ENCODE measurements at places on chromosomes 7 and 10.

GRCh38 chr7:142133731-142134148 lies 22.2 kb downstream of the MGAM2 start:
- DNase-seq = no peak

DNA sequence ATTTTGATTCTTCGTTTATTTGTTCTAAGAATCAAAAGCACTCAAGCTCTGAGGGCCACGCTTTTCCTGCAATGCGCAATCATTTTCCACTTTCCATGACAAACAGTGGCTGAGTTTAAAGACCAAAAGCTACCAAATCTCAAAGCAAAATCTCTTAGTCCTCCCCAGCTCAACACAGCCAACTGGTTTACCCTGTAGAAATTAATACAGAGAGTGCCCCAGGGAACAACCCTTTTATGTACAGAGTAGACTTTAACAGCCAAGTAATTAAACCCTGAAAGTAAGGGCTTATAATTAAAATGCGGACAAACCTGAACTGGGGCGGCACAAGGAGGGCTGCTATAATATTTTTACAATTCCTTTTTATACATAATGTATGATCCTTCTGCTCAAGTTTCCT lies 53.2 kb downstream of the FAM53B start:
- DNase-seq = no peak

DNA sequence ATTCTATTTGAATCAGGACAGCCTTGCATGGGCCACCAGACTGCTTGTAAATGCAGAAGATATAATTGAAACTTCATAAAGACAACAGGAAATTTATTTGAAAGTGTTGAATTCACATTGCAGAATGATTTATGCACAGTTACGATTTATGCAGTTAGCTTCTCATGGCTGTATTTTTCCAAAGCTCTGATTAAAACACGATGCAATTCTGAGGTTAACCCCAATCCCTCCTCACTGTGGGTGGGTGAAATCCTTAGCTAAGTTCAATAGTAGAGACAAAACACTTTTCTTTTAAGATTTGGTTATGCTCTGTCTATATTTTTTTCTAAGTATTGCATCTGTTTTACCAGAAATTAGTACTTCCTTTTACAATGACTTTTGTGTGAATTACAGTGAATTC lies 728.8 kb upstream of the IGFBP3 start:
- DNase-seq = no peak

- DNase-seq = no peak
Measured at GRCh38 chr7:130207642-130208041, at the start of gene SSMEM1. Gene SSMEM1, plus strand, starts transcription at chr7:130207860. Its CDS starts 51 bp downstream, at chr7:130207911.

- no peak for DNase-seq
Measured at GRCh38 chr7:147523056-147523455, 1067.5 kb upstream of the C7orf33 start.

DNA sequence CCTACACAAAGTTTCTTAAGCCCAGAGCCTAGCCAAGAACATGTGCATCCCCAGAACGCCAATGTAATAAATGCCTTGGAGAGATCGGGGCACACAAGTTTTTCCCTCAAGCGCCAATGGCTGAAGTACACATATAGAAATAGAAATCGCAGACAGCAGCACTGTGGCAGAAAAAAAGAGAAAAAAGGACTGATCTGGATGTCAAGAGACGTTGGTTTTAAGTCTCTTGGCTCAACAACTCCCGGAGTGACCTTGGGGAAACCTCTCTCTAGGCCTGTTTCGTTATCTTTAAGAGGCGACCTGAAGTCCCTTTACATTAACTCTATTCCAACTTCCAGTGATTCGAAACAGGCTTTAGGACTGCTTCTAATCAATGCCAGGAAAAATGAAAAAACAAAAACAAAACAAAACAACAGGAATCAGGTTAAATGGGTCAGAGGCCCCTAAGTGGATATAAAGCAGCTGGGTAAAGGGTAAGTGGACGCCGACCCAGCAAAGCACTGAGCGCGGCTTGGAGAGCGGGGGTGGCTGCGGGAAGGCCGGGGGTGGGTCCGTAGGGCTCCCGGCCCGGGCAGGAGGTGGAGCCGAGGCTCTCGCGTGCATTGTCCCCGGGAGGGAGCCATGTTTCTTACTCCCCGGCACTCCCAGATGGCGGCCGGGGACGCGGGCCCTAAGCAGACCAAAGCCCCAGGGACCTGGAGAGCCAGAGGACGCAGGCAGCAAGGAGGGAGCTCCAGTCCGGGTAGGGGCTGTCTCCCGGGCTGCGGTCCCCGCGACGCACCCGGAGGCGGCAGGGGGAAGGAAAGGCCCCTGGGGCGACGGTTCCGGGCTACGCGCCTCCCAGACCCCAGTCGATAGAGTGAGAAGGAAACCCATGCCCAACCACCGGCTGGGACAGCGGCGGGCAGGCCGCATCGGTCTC lies 757 bp downstream of the EIF3A start:
- DNase-seq = peak; percentile 76

DNA sequence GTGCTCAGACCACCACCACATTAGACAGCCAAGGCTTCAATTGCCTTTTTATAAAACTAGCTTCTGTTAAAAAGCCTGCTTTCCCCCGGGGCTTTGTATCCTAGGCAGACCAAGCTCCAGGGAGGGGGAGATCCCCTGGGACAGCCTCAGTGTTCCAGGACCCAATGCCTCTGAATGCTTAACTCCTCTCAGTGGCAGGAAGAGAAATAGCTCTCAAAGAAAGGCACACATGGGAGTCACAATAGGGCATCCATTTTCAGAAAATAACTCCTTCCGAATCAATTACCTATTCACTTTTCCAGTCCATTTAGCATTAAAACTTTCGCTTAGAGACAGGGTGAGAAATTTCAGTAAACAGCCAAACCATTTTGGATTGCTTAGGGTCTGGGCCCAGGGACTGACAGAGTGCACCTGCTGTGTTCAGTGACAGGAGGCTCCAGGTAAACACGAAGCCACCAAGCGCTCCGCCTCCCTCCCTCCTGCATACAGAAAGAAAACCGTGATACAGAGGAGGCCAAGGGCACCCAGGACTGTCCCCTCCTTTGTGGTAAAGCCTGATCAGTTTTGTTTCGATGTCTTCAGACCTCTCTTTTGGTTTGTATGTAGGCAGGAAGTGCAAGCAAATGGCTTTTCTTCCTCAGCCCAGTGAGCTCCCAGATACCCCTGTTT lies 599.7 kb downstream of the KCNMA1 start:
- DNase-seq = no peak

- DNase-seq = no peak
Measured at GRCh38 chr7:64515781-64516180, 47.1 kb downstream of the ZNF680 start.

GRCh38 chr7:128591705-128592104 lies 80.4 kb upstream of the GARIN1A start:
- no peak for DNase-seq

- DNase-seq = no peak
Measured at GRCh38 chr7:108071551-108071950, 58.6 kb downstream of the LAMB4 start.

DNA sequence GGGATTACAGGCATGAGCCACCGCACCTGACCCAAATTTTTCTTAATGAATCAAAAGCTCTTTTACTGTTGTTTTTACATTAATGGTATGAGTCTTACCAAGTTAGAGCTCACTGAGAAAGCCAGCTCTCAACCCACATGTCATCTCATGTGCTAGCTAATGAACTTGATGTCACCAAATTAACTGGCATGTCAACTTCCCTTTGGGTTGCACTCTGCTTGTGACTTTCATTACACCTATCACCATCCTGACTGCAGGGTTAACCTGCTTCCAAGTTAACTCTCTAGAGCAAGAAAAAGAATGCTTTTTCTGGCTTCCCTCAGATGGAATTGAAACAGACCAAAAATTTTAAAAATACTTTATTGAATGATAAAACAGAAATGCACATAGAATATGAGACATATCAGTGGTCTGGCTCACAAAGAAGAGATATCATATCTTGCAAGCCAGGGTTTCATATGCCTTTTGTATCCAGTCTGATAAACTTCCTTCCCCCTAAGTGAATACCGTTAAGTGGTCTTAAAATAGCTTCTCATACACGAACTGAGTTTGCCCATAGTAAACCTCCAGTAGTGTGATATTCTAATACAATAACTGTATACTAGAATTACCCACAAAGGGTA lies 42.9 kb upstream of the TRIM24 start:
- DNase-seq = no peak

DNA sequence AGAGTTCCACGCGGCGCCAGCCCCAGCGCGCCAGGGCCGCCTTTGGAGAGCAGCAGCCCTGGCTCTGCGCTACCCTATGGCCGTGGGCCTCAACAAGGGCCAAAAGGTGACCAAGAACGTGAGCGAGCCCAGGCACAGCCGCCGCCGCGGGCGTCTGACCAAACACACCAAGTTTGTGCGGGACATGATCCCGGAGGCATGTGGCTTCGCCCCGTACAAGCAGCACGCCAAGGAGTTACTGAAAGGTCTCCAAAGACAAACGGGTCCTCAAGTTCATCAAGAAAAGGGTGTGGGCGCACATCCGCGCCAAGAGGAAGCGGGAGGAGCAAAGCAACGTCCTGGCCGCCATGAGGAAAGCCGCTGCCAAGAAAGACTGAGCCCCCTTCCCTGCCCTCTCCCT lies 144.1 kb downstream of the SRPK2 start:
- DNase-seq = peak; percentile 74

DNA sequence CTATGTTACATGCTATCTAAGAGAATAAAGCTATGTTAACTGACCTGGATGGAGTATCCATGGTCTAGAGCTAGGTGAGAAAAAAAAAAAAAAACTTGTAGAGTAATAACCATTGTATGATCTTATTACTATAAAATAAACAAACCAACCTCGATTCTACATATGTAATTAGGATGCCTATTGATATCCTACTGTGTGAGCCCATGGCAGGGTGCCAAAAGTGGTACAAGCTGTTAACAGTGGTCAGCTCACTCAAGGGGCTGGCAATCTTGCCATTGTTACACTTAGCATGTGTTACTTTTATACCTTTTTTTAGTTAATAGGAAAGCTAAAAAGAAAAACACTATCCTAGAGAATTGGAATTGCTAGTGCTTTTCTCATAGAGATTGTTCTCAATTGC lies 13.5 kb upstream of the IL6 start:
- DNase-seq = no peak

DNA sequence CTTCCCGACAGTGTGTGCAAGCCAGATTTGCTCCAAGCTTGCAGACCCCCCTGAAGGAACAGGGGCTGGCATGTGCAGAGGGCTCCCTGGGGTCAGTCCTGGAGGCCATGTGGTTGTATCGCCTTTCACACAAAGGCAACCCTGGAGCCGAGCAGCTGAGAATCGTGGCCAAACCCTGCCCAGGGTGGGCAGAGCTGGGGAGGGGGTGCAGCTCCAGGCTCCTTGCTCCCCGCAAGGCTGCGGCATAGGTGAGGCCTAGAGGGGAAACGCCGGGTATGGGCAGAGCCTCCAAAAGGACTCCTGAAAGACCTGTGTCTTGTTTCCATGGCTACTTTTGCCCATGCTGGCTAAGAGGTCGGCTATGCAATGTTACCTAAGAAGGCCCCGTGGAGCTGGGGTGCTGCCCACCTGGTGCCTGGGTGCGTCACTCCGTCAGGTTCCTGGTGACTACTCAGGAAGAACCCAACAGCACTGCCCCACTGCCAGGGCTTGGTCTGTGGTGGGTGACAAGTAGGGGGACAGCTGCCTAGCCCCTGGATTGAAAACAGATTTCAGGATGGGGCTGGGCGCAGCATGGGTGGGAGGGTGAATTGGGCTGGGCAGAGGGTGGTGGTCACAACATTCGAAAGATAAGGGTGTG lies 171.0 kb upstream of the SHH start:
- no peak for DNase-seq

DNA sequence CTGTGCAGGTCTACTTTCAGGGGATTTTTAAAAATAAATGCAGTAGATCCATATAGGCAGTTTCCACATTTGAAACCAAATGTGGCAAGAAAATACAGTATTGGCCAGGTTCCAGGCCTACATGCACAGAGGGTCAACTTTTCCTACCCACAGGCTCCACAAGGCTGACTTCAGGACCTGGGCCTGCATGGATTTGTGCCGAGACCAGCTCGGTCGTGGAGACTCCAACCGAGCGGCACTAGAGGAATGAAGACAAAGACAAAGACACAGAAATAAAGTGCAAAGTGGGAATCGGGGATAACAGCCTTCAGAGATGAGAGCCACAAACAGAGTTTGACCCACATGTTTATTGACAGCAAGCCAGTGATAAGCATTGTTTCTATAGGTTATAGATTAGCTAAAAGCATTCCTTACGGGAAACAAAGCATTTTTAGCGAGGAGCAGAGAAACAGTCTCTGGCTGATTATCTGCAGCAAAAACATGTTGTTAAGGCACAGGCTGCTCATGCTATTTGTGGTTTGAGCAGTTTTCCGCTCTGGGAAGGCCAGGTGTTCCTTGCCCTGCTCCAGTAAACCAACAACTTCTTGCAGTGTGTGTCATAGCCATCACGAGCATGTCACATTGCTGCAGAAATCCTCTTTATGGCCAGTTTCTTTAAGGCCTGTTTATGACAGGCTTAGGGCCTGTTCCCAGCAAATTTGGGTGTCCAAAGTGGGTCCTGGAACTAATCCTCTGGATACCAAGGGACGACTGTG lies 52.6 kb downstream of the ZNF37A start:
- no peak for DNase-seq

DNA sequence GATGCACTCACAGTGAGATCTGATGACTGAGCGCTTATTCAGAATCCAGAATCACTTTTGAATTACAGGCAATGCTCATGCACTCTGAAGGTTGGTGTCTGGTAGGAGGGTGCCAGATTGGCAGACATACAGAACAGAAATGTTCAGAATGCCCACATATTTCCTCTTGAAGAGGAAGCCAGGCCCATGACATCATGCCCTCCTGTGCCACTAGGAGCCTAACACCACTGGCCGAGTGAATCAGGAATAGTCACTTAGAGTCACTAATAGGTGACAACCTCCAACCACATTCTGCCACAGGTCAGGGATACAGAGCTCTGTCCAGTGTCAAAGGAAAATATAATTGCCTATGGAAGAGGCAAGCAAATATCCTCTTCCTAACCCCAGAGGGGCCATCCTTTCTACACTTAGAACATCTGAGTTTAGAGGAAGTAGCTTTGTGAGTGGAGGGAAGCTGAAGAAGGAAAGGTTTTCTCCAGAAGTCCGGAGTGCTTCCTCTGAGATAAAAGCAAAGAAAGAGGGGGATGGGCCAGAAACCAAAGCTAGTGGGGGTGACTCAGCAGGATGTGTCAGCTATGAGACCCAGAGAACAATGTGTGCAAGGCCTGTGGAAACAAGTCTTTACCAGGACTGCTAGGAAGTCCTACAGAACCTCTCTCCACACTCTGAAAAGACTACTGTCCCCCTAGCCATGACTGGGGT lies 838.8 kb downstream of the GRID1 start:
- no peak for DNase-seq

DNA sequence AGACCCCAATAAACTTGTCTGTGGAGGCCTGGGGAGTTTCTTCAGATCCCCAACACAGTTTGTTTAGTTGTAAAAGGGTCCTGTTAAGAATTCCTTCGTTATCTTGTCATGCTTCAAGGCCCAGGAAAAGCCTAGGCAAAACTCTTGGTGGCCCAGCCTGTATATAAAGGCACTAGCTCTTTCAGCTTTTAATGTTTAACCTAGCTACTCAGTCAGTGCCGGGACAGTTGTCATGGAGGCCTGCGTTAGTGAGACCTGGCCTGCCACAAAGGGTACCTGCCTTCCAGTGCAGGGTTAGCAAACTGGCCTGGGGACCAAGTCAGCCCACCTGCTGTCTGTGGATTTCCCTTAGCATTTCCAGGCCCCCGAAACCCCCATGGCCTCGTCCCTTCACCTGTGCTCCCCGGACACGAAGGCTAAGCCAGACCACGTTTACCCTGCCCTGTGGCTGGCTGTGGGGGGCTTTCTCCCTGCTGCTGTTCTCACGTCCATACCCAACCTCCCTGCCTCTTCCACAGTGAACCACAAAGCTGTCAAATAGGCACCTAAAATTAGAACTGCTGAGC lies 96.9 kb upstream of the PPP2R2D start:
- DNase-seq = no peak

GRCh38 chr10:31620226-31621151 lies 301.5 kb downstream of the ZEB1 start:
- DNase-seq = peak; percentile 70
